ENCODE measurements at places on chromosomes 13 and 19.

- no peak for DNase-seq
Observed at GRCh38 chr19:56838024-56838908, 2.3 kb downstream of the PEG3 start.

DNA sequence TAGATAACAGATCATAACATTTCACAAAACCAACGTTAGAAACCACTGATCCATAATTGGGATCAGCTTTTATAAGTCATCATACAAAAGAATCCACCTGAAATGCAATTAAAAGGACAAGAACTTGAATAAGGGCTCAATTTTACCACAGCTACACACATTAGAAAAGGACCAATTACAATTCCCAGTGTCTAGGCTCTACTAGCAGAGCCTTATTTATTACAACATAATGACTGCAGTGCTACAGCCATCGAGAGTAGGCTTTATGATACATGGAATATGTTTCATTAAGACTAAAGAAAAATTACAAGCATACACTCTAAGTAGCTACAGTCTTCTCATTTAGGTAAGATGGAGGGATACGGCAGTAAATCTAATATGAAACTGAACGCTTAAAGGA lies 2.9 kb downstream of the RBM26 start:
- DNase-seq = no peak

DNA sequence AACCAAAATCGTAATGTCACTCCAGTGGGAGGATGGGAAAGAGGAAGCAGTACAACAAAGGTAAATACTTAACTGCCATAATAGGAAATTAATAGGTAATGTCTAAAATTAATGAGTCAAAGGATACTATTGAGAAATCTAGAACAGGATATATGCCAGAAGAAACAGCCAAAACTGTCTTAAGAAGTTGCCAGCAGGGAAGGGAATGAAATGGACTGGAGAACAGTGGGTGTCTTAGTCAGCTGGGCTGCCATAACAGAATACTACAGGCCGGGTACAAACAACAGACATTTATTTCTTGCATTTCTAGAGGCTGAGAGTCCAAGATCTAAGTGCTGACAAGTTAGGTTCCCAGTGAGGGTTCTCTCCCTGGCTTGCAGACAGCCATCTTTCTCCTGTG lies 40.3 kb upstream of the IPO5 start:
- DNase-seq = no peak

GRCh38 chr13:47294691-47295090 lies 397.8 kb upstream of the HTR2A start:
- no peak for DNase-seq

DNA sequence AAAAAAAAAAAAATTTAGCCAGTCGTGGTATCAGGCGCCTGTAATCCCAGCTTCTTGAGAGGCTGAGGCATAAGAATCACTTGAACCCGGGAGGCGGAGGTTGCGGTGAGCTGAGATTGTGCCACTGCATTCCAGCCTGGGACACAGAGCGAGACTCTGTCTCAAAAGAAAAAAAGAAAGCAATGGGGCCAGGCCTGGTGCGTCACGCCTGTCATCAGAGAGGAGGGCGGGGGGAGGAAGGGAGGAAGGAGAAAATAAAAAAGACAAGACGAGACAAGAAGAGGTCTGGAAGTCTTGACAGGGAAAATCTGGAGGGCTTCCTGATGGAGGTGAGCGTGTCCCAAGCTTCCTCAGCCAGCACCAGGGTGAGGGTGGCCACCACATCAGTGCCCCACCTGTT lies 54.9 kb upstream of the PTPRS start:
- no peak for DNase-seq

DNA sequence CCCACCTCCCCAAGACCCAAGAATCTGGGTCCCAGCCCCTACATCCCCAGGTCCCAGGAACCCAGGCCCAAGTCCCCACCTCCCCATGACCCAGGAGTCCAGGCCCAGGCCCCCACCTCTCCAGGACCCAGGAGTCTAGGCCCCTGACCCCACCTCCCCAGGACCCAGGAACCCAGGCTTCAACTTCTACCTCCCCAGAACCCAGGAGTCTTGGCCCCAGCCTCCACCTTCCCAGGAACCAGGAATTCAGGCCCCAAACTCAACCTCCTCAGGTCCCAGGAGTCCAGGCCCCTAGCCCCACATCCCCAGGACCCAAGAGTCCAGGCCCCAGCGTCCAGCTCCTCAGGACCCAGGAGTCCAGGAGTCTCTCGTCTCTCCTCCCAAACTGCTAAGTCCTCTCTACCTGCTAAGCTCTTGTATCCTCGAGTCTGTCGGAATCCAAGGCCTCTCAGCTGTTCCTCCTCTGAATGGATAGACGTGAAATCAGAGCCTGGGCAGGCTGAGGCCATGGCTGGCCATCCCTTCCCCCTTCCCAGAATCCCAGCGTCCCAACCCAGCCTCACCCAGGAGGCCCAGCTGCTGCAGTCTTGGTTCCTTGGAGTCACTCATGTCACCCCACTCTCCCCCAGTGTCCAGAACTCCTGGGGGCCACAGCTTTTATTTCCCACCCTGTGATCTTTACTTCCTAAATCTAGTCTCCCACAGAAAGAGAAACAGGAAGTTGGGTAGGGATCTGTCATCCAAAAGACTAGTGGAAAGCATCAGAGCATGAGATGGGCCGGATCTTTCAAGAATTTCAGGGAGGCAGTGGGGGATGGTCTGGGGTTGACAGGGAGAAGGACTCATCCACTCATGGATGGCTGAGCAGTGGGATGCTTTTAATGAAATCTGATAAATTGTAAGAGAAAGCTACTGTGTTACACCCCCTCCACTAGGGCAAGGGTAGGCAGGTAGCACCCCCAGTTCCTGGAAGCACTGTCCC lies at the start of gene CD209:
CD209 (minus strand) TSS at position 632 of the 982 bp plus-strand sequence; CDS start at position 609, 23 bp downstream.
- DNase-seq = no peak

- DNase-seq = peak; percentile 48
Observed at GRCh38 chr19:38224014-38224862, at the start of gene DPF1. TSS of gene DPF1 (minus strand) at chr19:38224222. CDS start at chr19:38224142, 80 bp downstream.
